Large intestine (tissue), 12 donors: ENCODE measurements at places on chromosomes 1 and 21. TPM values are rescaled to one million over a fixed set of nuclear protein-coding genes. Genes with fewer than 3 reads are reported as not detected.
A peak's percentile ranks its signal among the peaks of the same experiment; 100 is the strongest.

Gene SLC22A15
- polyA plus RNA-seq: 2.8 TPM

Gene NUDC
- 67.8 TPM for polyA plus RNA-seq

Gene ALG6
- polyA plus RNA-seq: 21.2 TPM

Gene IVL
- polyA plus RNA-seq: not detected

Gene DEGS1
- 37.6 TPM for polyA plus RNA-seq

Gene SHC1
- polyA plus RNA-seq: 76.4 TPM

Gene PCP4
- polyA plus RNA-seq: 20.5 TPM

Gene RGS13
- 2.3 TPM for polyA plus RNA-seq

Gene COL6A2
- polyA plus RNA-seq: 201 TPM

Gene OR2L5
- not detected for polyA plus RNA-seq

Gene KRTAP19-1
- not detected for polyA plus RNA-seq

Gene OR6F1
- polyA plus RNA-seq: not detected

Gene DNASE2B
- polyA plus RNA-seq: 0.16 TPM

Gene RHOU
- 44.2 TPM for polyA plus RNA-seq

DNA sequence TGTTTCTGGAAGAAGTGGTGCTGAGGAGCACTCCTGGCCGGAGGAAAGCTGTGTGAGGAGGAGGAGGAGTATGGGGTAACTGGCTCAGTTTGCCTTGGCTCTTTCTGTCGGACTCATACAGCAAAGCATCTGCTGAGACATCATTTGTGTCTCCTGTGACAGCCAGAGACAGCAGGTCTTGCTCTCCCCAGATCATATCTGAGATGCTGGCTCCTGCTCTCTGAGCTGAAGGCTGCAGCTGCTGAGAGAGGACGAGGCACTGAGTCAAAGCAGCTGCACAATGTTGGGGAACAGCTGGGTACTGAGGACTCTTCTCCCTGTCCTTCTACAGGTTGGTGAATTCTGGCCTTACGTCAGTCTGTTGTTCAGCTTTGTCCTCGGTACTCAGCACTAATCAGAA, 14.3 kb downstream of the OR2B11 start:
- no peaks in the 10 kb centered on the region for H3K4me1 ChIP-seq
- no peak overlapping the region for H3K4me3 ChIP-seq
- peaks cover 5% of the 10 kb centered on the region for H3K27me3 ChIP-seq
- no peak for DNase-seq
- H3K27ac ChIP-seq: no peak overlapping the region

- H3K4me1 ChIP-seq: peaks cover 3% of the 10 kb centered on the region
- no peaks in the 10 kb centered on the region for H3K36me3 ChIP-seq
- no peak for DNase-seq
- peak overlapping the region; percentile 93 for H3K4me3 ChIP-seq
- H3K27me3 ChIP-seq: no peaks in the 10 kb centered on the region
These were observed 1.3 kb downstream of the GPSM2 start for GRCh38 chr1:108878160-108878469.

DNA sequence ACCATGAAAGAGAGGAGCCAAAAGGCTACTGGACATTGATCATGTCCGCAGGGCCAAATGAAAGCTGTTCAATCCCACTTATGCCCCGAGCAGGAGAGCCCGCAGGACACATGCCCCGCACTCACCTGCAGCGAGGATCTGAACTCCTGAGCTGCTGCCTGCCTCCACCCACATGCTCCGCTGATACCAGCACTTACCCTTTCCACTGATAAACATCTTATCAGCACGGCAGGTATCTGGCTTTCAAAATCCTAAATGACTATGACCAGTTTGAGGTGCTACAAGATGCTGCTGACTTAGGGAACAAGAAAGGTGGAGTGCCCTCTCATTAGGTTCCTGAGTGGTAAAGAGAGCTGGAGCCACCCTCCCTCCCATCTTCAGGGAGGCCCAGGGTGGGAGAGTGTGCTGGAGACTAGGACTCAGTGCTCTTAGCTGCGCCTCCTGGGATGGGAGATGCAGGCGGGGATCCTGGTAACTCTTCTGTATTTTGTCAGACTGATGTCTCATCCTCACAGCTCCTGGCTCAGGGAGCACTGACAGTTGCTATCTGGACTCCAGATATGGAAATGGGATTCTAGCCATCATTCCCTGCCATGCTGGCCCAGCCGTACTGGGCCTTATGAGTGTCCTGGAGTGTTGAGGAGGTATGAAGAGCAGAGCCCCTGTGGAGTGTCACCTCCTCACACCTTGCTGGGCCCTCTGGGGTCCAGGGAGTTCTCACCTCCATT, 86.4 kb upstream of the F3 start:
- H3K36me3 ChIP-seq: no peaks in the 10 kb centered on the region
- no peak overlapping the region for H3K4me3 ChIP-seq
- DNase-seq: no peak

DNA sequence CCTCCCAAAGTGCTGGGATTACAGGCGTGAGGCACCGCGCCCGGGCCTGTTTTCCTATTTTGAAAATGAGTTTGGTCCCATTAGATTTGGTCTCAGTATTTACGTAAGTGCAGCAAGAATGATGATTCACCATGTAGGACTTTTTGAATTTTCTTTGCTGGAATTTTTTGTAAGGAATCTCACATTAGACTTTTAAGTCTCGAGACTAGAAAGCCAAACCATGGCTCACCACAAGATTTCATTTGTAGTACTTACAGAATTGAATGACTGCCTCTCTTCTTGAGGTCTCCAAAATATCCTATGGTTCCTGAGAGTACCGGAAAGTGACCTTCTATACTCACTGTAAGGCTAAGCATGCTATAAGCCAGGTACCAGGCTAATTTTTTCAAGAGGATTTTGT, 325 bp downstream of the OR14A2 start:
- no peaks in the 10 kb centered on the region for H3K36me3 ChIP-seq
- H3K27ac ChIP-seq: no peak overlapping the region
- H3K4me1 ChIP-seq: no peaks in the 10 kb centered on the region
- no peaks in the 10 kb centered on the region for H3K27me3 ChIP-seq
- H3K4me3 ChIP-seq: no peak overlapping the region
- DNase-seq: no peak

DNA sequence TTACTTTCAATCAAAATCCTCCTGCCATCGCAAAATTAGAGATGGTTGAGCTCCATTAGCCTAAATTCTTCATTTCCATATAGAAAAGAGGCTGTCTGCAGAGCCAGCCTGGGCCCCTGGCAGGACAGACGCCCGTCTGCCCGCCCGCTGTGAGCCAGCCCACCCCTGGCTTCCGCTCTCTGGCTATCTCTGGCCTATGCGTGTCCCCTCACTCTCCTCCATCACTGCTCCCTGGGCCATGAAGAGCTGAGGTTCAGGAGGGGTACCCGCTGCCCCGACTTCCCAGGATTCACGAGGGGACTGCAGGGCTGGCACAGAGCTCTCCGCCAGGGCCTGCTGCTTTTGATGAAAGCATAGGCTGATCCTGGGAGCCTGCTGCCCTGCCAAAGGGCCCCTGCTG, 117.6 kb downstream of the CASZ1 start:
- no peaks in the 10 kb centered on the region for H3K27me3 ChIP-seq
- H3K36me3 ChIP-seq: no peaks in the 10 kb centered on the region
- no peak for DNase-seq
- H3K27ac ChIP-seq: peak overlapping the region; percentile 6
- H3K4me3 ChIP-seq: no peak overlapping the region

DNA sequence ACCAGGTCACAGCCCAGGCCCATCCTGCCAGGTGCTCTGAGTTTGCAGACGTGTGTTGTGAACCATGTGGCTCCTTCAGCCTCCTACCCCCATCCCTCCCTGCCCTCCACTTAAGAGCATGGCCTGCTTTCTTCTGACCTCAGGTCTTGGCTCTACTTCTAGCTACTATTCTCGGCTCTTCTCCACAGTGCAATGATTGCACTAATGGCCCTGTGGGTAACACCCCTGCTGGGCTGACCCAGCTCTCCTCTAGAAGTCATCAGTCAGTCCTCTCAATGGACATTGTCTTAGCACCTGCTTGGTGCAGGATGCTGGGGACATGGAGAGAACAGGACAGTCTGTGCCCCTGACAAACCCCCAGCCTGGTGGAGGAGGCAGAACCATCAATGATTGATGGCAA, 22.2 kb upstream of the IFFO2 start:
- H3K36me3 ChIP-seq: no peaks in the 10 kb centered on the region
- H3K27me3 ChIP-seq: peaks cover 5% of the 10 kb centered on the region
- H3K4me1 ChIP-seq: no peaks in the 10 kb centered on the region
- no peak overlapping the region for H3K27ac ChIP-seq
- no peak overlapping the region for H3K4me3 ChIP-seq

GRCh38 chr1:68321084-68321685, 88.9 kb upstream of the WLS start:
- H3K4me1 ChIP-seq: no peaks in the 10 kb centered on the region
- H3K27me3 ChIP-seq: no peaks in the 10 kb centered on the region
- no peaks in the 10 kb centered on the region for H3K36me3 ChIP-seq
- no peak overlapping the region for H3K27ac ChIP-seq
- peak; percentile 70 for DNase-seq

- H3K36me3 ChIP-seq: no peaks in the 10 kb centered on the region
- no peak for DNase-seq
- H3K4me1 ChIP-seq: peaks cover 30% of the 10 kb centered on the region
- no peak overlapping the region for H3K4me3 ChIP-seq
- peak overlapping the region; percentile 60 for H3K27ac ChIP-seq
- no peaks in the 10 kb centered on the region for H3K27me3 ChIP-seq
These were observed 2.2 kb downstream of the SLC19A1 start for GRCh38 chr21:45539796-45540600.

DNA sequence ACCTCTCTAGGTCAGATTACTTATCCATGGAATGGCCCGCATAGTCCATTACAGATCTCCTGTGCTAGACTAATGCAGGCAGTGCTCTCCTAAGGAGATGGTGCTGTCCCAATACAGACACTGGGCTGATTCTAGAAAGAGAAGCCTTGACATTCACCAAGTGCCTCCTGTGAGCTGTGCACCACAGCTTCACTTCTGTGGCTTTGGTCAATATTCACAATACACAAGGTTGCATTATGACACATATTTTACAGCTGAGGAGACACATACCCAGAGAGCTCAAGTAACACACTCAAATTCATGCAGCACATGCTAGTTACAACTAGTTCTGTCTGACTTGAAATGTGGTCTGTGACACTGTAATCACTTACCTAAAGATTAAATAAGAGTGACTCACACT, 59.4 kb upstream of the LRRC8B start:
- H3K4me3 ChIP-seq: no peak overlapping the region
- no peaks in the 10 kb centered on the region for H3K4me1 ChIP-seq
- DNase-seq: no peak
- no peak overlapping the region for H3K27ac ChIP-seq

- DNase-seq: no peak
- H3K27ac ChIP-seq: no peak overlapping the region
- no peak overlapping the region for H3K4me3 ChIP-seq
- H3K27me3 ChIP-seq: no peaks in the 10 kb centered on the region
- H3K4me1 ChIP-seq: no peaks in the 10 kb centered on the region
These were observed 9.8 kb downstream of the SLC19A2 start for GRCh38 chr1:169475806-169476387.

DNA sequence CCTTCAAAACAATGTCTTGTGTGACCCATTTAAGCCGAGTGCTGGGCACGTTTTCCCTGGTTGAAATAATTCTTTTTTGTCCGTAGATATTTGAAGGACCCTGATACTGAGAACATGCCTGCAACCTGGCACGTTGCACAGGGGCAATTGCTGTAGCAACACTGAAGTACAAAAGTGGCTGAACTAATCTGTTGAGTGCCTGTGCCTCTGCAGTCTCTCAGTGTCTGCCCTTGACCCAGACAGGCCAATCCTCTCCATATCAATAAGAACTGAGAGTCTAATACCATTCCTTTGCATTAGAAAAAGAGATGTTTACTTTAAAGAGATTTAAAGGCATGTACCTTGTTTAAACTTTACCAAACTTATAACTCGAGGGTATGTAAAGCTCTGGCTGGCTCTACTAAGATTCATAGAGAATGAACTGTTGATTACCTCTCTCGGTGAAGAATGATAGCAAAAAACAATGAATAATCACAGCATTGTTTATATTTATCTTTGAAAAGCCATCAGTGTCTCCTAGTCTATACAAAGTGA, 2.4 kb downstream of the GREM2 start:
- peaks cover 30% of the 10 kb centered on the region for H3K27me3 ChIP-seq
- H3K4me3 ChIP-seq: peak overlapping the region; percentile 21
- H3K4me1 ChIP-seq: no peaks in the 10 kb centered on the region
- no peak overlapping the region for H3K27ac ChIP-seq
- DNase-seq: no peak
- no peaks in the 10 kb centered on the region for H3K36me3 ChIP-seq

DNA sequence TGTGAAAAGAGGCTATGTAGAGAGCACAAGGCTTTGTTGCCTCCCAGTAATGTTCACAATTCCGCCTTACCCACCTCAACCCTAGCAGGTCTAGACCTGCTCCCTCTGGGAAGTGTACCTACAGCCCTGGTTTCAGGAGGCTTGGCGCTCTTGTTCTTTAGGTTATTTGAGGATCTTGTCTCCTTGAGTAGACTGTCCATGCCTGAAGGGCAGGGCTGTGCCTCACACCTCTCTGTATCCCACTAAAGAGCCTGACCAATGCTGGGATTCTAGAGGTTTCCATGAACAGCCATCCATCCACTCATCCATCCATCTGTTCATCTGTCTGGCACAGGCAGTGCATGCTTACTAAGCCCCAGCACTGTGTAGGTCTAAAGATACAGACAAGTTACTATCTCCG, 1.0 kb downstream of the RAB7B start:
- H3K27me3 ChIP-seq: no peaks in the 10 kb centered on the region
- H3K36me3 ChIP-seq: no peaks in the 10 kb centered on the region
- H3K27ac ChIP-seq: no peak overlapping the region
- H3K4me3 ChIP-seq: no peak overlapping the region

GRCh38 chr1:218456444-218456843, 111.3 kb downstream of the TGFB2 start:
- no peak for DNase-seq
- no peak overlapping the region for H3K4me3 ChIP-seq
- H3K36me3 ChIP-seq: no peaks in the 10 kb centered on the region
- no peaks in the 10 kb centered on the region for H3K27me3 ChIP-seq

DNA sequence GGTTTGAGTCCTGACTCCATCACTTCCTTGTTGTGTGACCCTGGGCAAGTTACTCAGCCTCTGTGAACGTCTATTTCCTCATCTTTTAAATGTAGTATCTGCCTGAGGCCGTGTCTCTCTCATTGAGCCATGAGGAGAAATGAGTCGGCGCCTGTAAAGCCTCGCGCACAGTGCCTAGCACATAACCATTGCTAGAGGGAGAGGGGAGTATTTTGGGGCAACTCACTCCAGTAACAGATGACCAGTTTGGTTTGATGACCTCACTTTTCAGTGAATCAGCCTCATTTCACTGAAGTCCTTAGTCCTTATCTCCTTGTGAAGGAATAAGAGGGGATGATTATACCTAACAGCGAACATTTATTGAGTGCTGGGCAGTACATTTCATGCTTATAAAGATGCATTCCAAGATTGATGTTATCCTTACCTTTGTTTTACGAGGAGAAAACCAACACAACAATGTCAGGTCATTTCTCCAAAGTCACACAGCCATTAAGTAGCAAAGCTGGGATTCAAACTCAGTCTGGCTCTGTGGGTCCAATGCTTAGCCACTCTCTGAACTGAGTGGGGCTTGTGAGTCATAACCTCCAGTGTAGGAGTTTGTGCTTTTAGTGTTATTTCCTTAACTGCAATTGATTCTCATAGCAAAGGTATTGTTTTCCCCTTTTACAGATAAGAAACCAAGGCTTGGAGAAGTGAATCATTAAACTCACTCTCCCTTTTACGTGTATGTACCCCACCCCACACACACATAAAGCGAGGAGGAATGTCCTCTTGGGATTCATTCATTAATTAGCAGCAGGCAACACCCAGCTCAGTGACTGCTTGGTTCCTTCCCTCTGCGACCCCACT, 25.9 kb downstream of the KCNC4 start:
- peak; percentile 26 for DNase-seq
- peaks cover 2% of the 10 kb centered on the region for H3K36me3 ChIP-seq
- H3K4me1 ChIP-seq: no peaks in the 10 kb centered on the region
- H3K27ac ChIP-seq: no peak overlapping the region
